Stimulated activated CD4-positive, alpha-beta T cell treated with anti-CD3 and anti-CD28 coated beads, Interleukin-15, amount 100 ng/mL, for 1 hour (primary cell): ENCODE measurements at places on chromosomes 16 and 17.

- DNase-seq: no peak
Measured at GRCh38 chr16:75433732-75434413, 570 bp upstream of the CFDP1 start.

- DNase-seq: no peak
Measured at GRCh38 chr16:26214581-26215174, 522.9 kb downstream of the HS3ST4 start.

- DNase-seq: no peak
Measured at GRCh38 chr17:1005361-1005946, 8.5 kb downstream of the TIMM22 start.

DNA sequence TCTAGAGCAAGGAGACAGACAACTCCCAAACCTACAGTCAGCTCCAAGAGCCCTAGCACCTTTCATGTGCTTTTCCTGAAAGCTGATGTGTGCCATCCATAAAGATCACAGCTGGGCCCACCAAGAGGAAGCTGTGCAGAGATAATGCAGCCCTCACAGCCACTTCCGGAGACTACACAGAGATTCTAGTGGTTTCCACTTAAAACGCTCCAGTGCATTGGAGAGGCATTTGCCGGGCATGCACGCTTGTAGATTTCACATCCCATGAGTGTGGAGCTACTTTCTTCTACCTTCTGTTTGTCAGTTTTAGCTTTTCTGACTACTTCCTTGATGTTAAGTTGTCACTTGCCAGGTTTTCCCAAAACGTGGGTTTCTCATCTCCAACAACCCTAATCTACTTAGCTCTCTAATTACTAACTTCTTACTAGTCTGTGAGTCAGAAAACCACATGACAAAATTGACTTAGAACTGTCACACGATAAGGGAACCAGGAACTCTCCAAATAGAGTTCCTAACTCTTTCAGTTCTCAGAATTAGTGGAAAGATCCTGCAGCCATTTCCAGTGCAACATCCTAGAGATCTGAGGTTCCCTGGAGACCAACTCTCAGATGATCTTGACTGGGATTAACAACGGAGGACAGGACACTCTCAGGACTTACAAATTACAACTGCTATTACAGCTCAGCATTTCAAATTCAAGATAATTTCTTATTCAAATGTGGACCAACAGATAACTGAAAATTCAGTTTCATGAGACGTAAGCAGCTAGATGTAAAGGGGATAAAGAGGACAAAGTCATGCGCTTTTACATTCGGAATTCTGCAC, 28.6 kb downstream of the PMP22 start:
- no peak for DNase-seq

DNA sequence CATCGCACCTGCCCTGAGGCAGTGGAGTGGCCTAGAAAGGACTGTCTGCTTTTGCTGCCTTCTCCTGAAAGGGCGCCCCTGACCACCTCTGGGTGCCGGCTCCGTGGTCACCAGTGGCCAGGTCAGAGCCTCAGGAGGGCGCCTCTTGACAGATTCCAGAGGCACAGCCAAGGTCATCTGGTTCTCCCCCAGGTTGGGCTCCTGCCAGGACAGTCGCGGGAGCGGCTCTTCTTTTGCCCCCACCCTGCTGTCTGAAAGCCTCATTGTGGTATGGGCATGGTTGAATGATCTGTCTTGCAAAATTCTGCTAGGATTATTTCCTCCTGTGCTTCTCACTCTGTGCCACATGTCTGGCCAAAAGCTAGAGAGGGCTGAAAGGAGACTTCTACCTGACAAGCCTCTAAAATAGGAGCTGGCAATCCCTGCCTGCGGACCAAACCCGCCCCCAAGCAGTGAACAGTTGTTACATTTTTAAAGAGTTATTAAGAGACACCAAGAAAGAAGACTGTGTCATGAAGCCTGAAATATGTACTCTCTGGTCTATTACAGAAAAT, 82.8 kb downstream of the SNX29 start:
- DNase-seq: no peak

- no peak for DNase-seq
Measured at GRCh38 chr17:48335858-48336500, 94.0 kb downstream of the SKAP1 start.

GRCh38 chr16:63185235-63185780, 1149.1 kb upstream of the CDH8 start:
- DNase-seq: no peak

DNA sequence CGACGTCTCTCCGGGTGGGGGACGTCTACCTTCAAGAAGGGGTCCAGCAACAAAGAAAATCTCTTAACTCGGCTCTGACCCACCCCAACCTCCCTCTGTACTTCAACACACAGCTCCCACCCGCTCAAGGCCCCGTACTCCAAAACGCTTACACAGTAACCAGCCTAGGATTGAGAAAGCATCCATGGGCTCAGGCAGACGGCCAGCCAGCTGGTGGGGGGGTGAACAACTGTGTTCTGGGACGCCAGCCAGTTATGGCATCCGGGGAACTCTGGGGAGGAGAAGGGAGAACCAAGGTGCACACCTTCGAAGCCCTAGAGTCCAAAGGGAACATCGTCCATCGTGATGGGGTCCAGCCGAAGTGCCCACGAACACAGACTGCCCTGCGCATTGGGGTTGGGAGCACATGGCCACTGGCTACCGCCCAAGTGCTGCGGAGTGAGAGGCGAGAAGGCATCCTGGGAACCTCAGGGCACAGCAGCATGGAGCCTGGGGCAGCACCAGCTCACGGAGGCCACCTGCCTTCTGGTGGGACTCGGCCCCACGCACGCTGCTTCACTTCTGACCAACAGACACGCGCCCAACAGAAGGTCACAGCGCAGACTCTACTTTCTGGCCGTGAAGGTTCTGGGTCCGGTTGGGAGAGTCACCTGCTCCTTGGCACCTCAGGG, 14.3 kb downstream of the SLC16A3 start:
- no peak for DNase-seq

DNA sequence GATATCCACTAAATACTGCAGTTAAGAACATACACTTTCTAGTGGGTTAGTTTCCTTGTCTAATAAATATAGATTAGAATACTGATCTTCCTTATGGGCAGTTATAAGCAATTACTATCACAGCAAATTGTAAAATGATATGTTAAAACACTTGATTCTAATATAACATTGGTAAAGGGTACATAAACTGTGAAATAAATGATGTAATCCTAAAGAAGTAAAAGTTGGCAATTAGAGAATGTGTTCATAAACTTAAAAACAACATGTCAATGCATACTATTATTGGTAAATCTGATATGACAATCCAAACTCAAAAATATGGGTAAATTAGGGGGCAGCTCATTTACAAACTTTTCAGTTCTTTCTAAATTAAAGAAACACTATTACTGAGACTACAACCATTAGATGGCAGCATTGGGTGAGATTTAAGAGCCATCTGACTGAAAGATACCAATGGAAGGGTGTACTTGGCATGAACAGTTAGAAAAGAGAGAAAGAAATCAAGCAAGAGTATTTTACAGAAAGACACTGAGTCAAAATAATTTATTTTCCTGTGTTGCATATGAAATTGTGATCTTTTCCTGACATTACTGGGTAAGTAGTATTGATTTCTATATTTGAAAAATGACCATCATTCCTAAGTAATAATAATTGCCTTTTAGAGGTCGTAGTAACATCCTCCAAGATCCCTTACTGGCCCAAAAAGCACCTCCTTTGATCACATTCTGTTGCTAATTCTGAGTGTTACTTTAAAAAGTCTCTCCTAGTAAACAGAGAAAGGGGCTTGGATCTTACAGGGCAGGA, 119.6 kb downstream of the SPAG9 start:
- no peak for DNase-seq

DNA sequence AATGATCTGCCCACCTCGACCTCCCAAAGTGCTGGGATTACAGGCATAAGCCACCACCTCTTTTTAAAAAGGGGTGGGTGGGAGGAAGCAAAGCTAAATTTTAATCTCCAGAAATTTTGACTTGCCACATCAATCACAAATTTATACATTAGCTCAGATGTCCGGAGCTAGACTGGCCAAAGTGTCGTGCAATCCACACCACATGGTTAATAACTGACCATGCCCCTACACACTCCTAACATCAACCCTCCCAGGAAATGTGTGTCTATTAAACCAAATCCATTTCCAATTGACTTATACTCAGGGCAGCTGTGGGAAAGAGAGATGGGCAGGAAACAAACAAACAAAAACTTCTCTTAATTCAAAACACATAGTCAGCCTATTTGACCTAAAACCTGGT, 29.9 kb downstream of the SMURF2 start:
- DNase-seq: no peak

GRCh38 chr17:47997586-47997985, 26.7 kb downstream of the CDK5RAP3 start:
- DNase-seq: no peak

DNA sequence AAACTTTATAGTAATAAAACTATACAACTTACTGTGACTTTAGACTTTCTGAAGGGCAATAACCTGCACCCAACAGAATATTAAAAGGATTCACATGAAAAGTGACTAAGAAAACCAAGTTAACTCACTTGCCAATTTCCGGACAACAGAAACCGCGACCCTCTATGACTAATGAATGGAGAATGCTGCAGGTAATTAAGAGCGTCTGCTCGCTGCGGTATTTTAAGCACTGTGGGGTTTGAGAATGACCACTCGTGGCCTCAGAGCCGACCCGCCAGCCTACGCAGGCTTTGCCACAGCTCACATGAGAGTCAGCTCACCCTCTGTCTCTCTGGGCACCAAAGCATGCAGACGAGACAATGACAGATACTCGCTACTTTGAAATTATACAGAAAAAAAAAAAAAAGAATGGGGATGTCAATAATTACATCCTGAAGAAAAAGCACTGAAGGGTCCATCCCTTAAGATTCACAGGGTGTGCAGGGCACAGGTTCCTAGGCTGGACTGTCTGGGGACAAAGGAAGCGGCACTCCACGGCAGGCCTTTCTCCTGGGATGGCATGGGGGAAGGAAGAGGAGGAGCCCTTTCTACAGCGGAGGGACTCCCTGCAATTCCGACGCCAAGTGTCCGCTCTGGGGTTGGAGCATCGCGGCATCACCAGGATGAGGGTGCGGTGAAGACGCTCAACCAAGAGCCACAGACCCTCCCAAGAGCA, 35.0 kb downstream of the ZCCHC14 start:
- no peak for DNase-seq

DNA sequence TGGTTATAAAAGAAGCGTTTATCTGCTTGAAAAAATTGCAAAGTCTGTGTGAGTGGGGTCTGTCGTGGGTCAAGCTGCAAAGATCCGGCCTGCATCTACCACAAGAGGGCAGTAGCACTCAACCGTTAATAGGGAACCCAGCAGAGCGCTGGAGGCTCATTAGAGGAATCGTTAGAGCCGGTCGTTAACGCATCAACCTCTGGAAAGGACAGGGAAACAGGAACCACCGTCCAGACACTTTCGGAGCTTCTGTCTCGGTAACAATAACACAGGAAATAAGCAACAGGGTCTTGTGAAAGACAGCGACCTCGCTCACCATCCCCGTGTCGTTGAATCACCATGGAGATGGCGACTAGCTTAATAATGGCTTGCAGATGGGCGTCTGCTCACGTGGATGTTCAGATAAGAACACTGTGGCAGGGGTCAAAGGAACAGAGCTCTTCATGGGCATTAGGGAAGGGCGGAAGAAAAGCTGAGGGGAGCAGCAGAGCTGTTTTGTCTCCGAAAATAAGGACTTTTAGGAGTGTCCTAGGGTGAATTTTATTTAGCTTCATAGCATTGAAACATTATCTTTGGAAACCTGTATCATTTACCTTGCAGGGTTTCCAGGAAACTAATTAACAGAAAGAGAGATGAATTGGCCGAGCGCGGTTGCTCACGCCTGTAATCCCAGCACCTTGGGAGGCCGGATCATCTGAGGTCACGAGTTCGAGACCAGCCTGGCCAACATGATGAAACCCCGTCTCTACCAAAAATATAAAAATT, 11.9 kb upstream of the NSRP1 start:
- peak; percentile 39 for DNase-seq

GRCh38 chr16:50476486-50477255, 71.5 kb upstream of the NKD1 start:
- DNase-seq: no peak

GRCh38 chr17:50909765-50910605, 43.8 kb upstream of the TOB1 start:
- DNase-seq: peak; percentile 34

GRCh38 chr17:35775583-35775982, 14.9 kb downstream of the C17orf50 start:
- DNase-seq: no peak

- DNase-seq: no peak
Measured at GRCh38 chr17:79940459-79941087, 95.1 kb downstream of the TBC1D16 start.

GRCh38 chr16:80759419-80760162, 44.8 kb downstream of the CDYL2 start:
- DNase-seq: no peak
